ENCODE measurements at places on chromosomes 6 and 20.

DNA sequence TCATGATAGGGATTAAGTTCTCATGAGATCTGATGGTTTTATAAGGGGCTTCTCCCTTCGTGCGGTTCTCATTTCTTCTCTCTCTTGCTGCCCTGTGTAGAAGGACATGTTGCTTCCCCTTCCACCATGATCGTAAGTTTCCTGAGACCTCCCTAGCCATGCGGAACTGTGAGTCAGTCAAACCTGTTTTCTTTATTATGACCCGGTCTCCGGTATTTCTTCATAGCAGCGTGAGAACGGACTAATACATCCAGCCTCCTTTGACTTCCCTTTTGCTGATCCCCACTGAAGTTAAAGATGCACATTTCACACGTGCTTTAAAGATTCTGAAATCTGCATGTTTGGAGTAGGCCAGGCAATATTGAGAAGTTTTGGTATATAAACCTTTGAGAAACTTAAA, 543.1 kb downstream of the PRKN start:
- DNase-seq: no peak

GRCh38 chr6:155247618-155248007, 16.2 kb upstream of the CLDN20 start:
- DNase-seq: no peak

DNA sequence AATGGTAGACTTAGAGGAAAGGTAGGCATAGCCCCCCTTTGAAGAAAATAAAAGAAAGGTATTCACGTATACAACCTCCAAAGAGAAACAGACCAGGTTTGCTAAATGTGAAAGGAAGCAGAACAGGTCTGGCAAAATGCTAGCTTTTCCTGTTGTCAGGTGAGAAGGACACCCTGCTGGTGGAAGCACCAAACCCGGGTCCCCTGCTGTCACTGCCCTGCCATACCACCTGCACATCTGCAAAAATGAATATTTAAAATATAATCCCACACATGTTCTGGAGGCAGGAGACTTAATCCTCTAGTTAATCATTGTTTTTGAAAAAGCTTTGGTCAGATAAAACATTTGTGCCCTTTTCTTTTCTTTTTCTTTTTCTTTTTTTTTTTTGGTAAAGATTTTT, 48.9 kb upstream of the OLIG3 start:
- no peak for DNase-seq

- no peak for DNase-seq
Measured at GRCh38 chr20:16064989-16065707, 508.1 kb downstream of the KIF16B start.

DNA sequence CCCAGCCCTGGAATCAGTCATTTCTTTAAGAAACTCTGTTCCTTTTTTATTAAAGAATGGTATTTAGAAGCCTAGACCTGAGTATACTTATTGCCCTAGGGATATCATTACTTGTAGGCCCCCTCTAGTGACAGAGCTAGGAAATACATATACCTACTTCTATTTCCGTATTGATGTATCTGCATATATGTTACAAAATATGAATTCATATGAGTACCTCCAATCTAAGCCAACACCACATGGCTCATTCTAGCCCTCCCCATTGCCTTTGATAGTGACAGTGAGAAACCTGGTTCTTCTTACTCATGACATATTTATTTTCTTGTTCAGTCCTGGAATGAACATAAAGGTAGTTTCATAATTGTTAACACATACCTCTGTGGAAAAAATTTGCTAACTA, 137.2 kb downstream of the FARS2 start:
- DNase-seq: no peak

- no peak for DNase-seq
Measured at GRCh38 chr6:96236471-96236870, 220.7 kb downstream of the FUT9 start.

DNA sequence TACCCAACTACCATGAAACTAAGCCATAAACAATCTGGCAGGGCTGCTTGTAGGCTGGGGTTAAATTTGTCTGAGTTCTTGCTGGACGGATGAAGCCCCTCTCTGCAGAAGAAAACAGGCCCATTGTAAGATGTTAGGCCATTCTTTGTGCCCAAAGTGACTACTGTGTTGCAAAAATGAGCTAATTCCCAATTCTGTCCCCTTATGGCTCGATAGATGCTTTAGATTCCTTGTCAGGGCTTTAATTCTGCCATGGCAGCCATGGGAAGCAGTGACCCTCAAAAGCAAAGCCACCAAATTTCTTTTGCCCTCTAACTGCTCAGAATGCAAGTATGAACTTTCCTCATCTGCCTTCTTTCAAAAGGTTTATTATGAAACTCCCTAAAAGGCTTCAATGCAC, 45.2 kb downstream of the LAMA4 start:
- no peak for DNase-seq

DNA sequence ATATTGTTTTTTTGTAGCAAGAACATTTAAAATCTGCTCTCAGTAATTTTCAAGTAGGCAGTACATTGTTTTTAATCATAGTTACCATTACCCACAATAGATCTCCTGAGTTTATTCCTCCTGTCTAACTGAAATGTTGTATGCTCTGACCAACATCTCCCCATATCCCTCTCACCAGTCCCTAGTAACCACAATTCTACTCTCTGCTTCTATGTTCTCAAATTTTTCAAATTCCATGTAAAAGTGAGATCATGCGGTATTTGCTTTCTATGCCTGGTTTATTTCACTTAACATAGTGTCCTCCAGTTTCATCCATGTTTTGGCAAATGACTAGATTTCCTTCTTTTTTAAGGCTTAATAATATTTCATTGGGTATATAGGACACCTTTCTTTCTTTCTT, 300.5 kb downstream of the KCNQ5 start:
- no peak for DNase-seq

- DNase-seq: no peak
Measured at GRCh38 chr20:58998656-58999055, 8.4 kb downstream of the CTSZ start.

- DNase-seq: no peak
Measured at GRCh38 chr20:4449957-4450715, 271.6 kb upstream of the PRND start.

DNA sequence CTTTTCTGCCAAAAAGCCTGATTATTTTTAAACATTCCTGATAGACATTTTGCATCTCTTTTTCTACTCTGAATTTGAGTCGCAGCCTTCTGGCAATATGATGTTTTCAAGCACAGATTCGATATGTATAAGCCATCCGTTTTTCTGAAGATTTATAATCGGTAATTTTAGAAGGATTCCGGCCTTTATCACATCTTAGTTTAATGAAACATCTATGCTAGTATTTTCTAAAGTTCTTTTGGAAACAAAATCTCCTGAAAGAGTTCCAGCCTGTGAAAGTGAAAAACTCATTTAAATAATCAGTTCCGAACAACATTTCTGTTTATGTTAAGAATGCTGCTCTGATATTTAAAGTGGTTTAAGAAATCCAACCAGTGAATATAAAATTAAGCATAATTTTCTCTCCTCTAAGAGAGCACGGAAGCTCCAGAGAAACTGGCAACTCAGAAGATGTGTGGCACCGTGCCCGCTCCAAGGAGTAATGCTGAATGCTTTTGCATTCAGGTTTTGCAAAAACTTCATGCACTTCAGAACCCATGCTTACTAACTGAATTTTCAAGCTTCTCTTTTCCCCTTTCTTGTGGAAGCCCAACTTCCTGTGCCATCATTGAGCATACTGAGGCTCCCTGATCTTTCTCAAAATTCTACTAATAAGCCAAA, 20.7 kb downstream of the NDUFAF4 start:
- DNase-seq: no peak

GRCh38 chr6:71724456-71725125, 161.8 kb upstream of the RIMS1 start:
- no peak for DNase-seq

DNA sequence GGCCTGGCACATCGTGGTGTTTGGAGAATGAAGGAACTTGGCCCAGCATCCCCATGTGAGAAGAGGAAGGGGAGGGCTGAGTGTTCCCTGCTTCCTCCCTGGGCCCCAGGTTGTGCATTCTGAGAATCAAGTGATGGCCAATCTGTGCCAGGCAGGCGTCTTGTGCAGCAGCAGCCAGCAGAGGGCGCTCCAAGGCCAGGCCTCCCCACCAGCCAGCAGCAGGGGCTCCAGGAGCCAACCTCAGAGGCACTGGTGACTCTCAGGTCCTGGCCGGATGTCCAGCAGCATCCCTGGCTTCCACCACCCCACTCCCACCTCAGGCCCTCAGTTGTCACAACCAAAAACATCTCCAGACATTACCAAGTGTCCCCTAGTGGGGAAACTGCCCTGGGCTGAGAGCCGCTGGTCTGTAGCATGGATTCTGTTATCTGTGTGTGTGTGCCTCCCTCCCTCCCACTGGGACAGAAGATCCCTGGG, 192.0 kb downstream of the PREX1 start:
- peak; percentile 50 for DNase-seq

DNA sequence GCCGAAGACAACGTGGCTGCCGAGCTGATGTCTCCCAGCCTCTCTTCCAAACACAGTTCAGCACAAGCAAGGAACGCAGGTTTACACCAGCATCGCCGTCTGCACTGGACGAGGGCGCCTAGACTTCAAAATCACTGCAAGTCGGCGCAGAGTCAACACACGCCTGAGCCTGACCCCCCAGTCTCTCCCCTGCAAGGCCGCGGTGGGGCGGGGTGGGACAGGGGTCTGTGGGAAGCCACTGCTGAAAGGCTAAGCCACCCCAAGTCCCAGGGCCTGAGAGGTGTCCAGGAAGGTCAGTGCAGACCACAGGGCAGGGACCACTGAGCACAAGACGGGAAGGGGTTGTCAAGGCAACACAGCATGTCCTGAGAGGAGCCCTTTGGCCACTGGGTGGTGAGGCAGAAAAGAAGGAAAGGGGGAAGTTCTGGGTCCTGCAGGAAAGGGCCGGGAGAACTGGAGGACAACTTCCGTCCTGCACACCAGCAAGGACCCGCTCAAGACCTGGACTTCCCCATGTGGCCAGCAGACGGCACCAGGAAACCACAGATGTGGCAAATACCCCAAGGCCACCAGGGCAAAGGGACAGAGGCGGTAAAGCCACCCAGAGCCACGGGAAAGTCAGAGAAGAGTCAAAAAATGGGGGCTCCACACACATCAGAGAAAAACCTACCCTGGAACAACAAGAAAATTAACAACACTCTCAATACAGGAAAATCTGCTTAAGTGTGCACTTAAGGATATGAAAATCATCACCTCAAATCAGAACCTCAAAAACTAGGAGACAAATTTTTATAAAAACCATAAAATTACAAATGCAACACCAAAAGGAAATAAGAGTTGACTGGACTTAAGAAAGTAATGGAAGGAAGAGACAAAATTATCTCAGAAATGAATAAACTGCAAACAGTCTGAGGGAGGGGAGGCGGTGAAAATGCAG, 84.8 kb downstream of the TAF4 start:
- no peak for DNase-seq

DNA sequence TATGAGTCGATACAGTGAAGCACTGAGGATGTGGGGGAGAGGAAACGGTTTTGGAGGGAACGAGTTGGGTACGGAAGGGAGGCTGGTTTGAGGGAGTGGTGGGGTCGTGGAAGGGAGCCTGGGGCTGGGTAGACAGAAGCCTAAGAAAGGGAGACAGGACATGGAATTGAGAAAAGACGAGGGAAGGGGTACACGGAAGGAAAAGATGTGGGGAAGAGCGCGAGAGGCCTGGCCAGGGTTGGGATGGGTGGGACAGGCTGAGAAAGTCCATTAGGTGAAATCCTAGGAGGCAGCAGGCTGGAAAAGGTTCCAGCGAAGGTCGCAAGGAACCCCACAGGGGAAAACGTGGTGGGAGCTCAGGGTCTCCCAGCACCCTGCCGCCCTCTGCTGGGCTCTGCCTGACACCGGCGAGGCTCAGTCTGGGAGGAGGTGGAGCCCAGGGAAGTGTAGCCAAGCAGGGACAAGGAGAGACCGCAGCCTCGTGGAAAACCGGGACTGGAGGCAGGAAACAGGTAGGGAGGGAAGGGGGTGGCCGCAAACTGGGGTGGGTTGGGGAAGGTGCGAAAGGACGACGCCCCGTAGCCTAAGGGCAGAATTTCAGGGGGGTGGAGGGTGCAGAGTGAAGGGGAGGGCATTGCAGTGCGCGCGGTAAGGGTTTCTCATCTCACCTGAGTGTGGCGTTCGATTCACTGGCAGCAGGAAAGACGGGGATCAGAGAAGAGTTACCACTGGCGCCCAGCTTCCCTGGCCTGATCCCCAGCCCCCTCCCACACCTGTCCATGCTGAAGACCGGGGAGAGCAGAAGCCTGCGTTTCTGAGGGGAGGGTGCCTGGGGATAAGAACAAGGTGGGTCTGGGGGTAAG, 4.3 kb downstream of the GABBR1 start:
- no peak for DNase-seq

- DNase-seq: no peak
Measured at GRCh38 chr6:37008484-37009465, 3.3 kb downstream of the FGD2 start.

DNA sequence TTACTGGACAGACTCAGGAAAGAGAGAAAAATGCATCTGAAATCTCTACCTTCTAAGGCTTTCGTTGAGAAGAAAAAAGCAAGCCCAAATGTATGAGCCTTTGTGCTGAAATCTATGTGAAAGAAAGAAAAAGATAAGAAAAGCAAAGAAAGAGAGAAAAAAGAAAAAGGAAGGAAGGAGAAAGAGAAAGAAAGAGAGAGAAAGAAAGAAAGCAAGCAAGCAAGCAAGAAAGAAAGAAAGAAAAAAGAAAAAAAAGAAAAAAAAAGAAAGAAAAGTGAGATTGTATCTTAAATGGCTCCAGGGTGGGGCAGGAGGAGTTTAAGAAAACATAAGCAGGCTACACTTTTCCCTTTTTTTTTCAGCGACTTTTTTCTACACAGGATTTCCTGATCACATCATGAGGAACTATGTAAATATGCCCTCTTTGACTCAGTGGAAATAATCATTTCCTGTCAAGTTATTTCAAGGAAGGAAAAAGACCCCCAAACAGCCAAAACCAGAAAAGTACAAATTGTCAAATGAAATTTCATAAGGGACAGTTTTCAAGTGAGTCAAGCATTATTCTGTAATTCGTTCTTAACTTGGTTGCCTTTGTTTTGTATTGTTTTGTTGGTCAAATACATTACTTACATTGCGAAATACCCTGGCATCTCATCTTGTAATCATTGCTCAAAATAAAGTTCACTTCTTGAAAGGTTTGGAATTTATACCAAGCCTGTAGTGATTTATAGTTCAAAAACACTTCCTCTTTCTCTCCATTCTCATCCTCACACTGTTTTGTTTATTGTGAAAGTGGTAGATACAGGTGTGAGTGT, 79.5 kb upstream of the RNF217 start:
- no peak for DNase-seq

DNA sequence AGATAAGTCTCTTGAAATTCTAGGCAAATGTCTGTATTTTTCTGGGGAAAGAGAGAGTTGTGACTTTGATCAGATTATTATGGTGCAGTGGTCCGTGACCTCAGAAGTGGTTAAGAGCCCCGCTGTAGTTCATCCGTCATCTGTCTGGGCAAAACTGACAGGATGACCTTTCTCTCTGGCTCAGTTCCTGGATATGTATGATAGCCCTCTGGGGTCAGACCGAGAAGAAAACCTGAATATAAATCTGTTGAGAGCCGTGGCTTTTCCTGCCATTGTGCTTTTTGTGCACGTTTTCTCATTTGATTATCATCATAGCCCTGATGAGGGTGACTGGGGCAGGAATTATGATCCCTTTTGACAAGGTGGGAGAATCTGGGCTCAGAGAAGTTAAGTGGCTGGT, 26.5 kb downstream of the GHRH start:
- DNase-seq: no peak

Data from stimulated activated CD8-positive, alpha-beta memory T cell treated with anti-CD3 and anti-CD28 coated beads, Interleukin-7, amount 100 ng/mL, for 24 hours (primary cell).